Stimulated activated CD8-positive, alpha-beta memory T cell treated with anti-CD3 and anti-CD28 coated beads, Interleukin-15, amount 100 ng/mL, for 24 hours (primary cell): ENCODE measurements at places on chromosomes 5 and 9.

- no peak for DNase-seq
These were observed 1.5 kb downstream of the LCN2 start for GRCh38 chr9:128150594-128151308.

DNA sequence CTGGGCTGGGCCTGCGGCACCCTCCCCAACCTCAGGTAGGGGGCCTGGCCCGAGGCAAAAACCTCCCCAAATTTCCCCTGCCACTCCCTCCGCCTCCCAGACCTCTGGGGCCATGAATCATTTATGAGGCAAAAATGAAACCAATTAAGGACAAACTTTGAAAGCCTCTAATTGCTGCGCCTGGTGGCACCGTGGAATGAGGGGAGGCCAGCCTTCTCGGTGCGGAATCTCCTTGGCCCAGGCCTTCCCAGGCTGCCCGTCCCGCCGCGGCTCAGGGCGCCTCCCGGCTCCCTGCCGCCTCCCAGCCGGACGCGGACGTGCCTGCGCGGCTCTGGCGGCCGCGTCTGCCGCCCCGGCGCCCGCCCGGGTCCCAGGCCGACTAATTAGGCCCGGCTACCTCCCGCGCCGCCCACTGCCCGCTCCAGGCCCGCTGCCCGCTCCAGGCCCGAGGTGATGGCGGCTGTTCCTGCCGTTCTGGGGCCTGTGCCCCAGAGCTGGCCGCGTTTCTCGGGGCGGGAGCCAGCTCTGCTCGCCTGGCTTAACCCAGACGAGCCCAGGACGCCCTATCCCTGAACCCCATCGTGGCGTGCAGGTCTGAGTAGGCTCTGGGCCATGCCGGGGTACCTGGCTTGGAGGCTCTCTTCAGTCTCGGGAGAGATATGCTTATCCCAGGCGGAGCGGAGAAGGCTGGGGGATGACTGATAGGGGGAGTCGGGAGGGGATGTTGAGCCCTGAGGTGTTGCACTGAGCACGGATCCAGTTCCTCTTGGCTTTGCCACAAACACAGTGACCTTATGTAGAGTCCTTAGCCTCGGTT, 20.1 kb downstream of the CXXC5 start:
- no peak for DNase-seq

DNA sequence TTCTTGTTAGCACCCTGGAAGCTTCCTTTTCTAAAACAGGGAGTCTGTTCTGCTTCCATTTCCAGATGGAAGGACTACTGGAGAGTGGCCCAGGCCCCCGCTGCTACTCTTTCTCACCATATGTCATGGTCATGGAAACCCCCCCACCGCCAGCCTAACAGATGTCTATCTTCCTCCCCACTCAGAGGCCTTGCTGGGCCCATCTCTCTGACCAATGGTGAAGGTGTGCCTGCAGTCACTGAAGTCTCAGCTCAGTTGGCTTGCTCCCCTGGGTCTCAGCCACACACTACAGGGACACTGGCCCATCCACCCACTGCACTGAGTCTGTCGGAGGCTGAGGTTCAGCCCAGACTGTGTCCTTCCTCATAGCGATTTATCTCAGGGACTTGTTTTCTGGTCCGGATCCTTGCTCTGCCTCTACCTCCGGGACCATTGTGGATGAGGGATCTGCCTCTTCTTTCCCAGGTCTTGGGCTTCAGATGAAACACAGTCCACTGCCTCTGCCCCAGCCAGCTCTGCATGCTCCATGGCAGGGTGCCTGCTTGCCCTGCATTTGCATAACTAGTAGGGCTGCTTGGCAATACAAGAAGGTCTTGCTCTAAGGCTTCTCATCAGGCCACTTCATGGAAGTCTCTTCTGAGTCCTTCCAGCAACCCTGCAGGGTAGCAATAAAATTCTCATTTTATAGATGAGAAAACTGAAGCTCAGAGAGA, 30.8 kb downstream of the GALNT12 start:
- DNase-seq: no peak

GRCh38 chr9:2709645-2710101, 7.6 kb upstream of the KCNV2 start:
- no peak for DNase-seq

DNA sequence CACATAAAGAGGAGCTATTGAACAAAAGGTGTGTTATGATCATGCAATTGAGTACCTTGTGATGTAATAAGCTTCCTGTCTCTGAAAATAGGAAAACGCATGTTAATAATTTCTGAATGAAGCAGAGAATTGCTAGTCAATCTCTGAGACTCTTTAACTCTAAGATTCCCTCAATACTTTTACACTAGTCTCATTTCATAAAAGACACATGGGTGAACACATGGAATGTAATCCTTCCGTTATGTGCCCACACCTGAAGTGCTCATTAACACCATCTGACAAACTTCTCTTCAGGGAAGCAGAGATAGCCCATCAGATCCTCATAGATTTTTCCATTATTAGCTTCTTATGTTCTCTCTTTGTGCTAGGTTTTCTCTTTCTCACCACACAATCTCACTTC, 182.4 kb downstream of the TLR4 start:
- no peak for DNase-seq
